ENCODE measurements at places on chromosomes 7 and 10. TPM values are rescaled to one million over a fixed set of nuclear protein-coding genes. Genes with fewer than 3 reads are reported as not detected.

DNA sequence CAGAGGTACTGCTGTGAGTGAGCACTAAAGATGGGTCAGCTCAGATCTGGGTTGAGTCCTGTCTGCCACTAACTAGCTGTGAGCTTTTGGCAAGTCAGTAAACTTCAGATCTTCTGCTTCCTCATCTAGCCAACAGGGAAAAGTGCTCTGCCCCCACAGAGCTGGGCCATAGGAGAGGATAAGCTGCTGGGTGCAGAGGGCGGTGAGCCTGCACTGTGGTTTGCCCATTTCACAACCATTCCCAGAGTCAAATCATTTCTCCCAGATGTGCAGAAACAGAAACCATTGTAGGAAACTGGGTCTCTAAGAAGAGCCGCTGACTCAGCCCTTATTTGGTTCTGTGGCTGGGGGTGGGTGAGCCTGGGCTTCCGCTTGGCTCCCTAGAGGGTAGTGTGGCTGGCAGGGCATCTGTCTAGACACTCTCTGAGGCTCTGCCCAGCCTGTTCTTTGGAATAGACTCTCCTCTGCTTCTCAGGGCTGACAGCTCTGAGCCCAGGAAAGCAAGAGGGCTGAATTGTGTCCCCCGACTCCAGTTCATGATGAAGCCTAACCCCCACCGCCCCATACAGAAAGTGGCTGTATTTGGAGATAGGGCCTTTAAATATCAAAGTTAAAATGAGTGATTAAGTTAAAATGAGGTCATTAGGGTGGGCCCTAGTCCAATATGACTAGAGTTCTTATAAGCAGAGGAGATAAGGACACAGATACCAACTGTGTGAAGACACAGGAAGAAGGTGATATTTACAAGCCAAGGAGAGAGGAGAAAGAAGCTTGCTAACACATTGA is 29.5 kb upstream of the ARHGAP22 start:
- no peak for DNase-seq

DNA sequence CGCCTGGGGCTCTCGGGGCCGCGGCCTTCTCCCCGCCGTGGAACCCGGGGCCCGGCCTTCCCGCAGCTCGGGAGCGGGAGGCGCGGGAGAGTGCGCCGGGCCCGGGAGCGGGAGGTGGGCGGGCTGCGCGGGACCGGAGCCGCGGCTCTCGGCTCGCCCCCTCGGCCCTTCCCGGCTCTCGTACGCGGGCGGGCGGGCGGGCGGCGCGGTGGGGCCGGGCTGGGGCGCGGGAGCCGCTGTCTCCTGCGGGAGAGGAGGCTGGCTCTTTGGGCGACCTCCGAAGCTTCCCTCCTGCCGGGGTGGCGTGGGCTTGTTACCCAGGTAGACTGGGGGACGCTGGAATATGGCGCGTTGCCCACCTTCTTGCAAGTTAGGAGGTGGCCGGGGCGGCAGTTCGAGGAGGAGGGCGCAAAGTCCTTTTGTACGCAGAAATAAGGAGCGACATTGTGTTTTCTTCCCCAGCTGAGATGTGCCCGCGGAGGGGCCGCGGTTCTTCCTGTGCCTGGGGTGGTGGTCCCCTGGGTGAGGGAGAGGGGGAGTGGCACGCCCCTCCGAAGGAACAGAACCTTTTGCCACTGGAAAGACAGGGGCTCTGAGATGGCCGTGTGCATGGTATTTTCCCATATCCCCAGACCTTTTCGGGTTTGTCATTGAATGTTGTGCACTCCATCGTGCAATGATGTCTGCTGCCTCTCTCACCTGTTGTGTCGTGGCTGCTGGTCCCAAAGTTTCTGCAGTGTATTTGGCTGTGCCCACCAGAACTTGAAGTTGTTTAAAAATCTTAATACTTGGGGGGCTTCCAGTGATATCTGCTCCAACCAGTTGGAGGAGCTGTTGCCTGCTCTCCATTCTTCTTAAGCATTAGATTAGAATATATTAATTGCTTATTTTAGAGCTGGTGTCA is 844 bp downstream of the NRF1 start:
- DNase-seq = peak; percentile 35

GRCh38 chr10:62548686-62549085 is 174.5 kb downstream of the ZNF365 start:
- DNase-seq = no peak

- DNase-seq = no peak
Observed at GRCh38 chr10:79273604-79274003, 73.7 kb upstream of the PPIF start.

IQUB gene
- polyA plus RNA-seq = 6.8 TPM
